ENCODE measurements at places on chromosomes 12 and 14. TPM values are rescaled to one million over a fixed set of nuclear protein-coding genes. Genes with fewer than 3 reads are reported as not detected.

- DNase-seq: no peak
Observed at GRCh38 chr12:120048263-120048662, 59.2 kb downstream of the BICDL1 start.

DNA sequence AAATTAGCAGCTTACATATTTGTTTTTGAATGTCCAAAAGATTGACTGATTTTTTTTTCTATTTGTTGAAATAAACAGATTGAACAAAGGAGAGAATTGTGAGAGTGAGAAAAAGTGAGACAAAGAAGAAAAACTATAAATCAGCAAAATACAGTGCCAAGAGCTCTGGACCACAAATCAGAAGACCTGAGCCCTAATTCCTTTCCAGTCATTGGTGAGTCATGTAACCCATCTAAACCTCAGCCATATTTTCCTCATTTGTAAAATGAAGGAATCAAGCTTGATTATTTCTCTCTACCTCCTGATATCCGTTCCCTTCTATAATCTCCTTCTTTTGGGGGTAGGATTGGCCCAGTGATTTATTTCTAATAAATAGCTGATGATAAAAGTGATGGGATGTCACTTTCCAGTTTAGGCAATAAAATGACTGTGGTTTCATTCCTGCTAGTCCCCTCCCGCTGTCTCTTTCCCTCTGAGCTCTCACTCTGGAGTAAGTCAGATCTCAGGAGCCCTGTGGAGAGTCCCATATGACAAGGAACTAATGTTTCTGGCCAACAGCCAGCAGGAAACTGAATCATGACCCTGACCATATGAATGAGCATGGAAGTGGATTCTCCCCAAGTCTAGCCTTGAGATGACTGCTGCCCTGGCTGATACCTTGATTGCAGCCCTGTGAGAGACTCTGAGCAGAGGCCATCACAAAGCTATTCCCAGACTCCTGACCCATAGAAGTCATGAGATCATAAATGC, 218.9 kb downstream of the ACSS3 start:
- DNase-seq: no peak

The CHURC1 gene
- total RNA-seq: 28.2 TPM

The PRICKLE1 gene
- total RNA-seq: 36.7 TPM

DNA sequence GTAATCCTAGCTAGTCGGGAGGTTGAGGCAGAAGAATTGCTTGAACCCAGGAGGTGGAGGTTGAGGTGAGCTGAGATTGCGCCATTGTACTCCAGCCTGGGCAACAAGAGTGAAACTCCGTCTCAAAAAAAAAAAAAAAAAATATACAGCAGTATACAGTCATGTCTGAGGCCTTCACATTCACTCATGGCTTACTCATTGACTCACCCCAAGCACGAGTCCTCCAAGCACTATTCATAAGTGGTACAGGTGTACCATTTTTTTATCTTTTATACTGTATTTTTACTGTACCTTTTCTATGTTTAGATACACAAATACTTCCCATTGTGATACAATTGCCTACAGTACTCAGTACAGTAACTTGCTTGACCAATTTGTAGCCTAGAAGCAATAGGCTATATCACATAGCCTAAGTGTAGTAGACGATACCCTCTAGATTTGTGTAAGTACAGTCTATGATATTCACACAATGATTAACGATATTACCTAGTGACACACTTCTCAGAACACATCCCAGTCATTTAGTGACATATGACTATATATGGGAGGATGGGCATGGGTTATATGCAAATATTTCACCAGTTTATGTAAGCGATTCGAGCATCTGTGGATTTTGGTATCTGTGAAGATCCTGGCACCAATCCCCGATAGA, 12.2 kb downstream of the LLPH start:
- DNase-seq: no peak

DNA sequence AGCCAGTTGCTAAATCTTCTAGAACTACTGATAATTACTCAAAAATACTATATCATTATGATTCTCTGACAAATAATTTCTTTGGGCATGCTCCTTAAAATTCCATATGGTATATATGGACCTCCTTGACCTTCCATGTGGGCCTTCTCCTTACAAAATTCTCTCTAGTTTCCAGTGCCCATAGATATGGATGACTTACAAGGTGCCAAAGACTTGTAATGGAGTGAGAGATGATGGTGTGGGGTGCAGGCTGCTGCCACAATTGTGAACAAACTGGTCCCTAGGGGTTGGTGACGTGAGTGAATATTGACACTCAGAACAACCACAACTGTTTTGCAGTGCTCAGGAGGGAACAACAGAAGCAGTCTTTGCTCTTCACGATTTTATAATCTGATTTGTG, 378.9 kb downstream of the SNAPC1 start:
- no peak for DNase-seq

The CABP1 gene
- total RNA-seq: not detected
